ENCODE measurements at places on chromosomes 4 and X.

GRCh38 chr4:1096841-1097240 is 16.5 kb downstream of the RNF212 start:
- no peak for DNase-seq

DNA sequence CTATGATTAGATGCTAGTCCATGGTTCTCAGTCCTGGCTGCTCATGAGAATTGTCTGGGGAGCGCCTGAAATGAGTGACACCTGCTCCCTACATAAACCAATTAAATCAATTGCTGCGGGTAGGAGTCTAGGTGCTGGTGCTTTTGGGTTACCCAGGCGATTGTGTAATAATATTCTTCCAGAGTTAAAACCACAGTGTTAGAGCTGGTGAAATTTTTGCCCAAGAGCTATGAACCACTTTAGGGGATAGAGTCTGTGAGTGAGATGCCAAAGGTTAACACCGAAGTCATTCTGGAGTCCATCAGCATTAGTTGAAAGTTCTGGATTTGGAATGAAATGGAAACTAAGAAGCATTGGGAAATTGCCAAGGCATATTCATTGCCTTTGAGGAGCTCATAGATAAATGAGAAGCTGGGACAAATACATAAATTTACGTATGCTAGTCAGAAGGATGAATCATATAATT is 15.3 kb downstream of the PDK3 start:
- no peak for DNase-seq

- no peak for DNase-seq
These were observed 58.2 kb upstream of the DKK2 start for GRCh38 chr4:107094332-107094731.

DNA sequence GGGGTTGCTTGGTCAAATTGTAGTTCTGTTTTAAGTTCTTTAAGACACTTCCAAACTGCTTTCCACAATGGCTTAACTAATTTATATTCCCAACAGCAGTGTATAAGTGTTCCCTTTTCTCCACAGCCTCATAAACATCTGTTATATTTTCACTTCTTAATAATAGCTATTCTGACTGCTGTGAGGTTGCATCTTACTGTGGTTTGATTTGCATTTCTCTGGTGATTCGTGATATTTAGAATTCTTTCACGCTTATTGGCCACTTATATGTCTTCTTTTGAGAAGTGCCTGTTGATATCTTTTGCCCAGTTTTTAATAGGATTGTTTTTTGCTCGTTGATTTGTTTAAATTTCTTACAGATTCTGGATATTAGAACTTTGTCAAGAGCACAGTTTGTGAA is 278.6 kb upstream of the ITM2A start:
- no peak for DNase-seq
